8988T (cell line): ENCODE measurements at places on chromosomes 16 and 17.

DNA sequence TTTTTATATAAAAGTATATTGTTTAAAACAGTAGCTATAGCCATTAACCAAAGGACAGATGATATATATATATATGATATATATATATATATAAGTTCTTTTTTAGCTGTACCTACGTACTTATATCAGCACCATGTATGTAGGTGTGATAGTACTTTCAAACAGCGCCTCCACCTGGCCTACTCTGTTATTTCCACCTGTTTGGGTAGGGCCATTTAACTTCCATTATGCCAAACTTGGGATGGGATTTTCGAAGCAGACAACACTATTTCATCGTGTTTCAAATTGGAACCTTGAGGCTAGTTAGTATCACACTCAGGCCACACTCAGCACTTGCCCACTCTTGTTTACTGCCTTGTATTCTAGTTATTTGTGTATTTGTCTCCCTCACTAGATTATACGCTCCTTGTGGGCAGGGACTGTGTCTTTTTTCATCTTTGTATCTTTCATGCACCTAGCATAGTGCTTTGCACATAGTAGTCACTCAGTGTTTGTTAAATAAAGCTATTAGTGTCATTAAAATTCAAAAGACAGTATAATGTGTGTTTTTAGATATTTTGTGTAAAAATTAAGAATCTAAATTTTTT is 11.8 kb upstream of the CLTC start:
- DNase-seq: no peak

DNA sequence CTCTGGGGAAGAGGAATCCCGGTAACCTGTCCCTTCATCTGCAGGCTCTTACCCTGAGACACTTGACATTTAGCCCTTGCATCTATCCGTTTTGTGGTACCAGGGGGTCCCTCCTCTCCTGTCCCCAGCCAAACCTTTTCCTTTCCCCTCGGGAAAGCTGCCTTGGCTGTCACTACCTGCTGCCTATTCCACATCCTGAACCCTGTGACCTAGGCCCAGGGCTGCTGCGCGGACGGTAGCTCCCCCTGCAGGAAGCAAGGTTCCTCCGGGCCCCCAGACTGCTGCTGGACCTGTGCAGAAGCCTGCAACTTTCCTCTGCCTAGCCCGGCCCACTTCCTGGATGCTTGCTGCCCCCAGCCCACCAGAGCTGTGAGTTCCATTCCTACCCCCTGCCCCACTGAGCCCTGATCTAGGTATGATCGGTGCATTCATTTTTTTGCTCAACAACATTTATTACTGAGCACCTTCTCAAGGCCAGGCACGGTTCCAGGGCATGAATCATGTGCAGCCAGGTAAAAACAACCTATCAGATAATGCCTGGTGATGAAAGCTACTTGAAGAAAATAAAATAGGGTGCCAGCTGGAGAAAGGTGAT is 10.5 kb upstream of the ALDOA start:
- DNase-seq: peak; percentile 53

DNA sequence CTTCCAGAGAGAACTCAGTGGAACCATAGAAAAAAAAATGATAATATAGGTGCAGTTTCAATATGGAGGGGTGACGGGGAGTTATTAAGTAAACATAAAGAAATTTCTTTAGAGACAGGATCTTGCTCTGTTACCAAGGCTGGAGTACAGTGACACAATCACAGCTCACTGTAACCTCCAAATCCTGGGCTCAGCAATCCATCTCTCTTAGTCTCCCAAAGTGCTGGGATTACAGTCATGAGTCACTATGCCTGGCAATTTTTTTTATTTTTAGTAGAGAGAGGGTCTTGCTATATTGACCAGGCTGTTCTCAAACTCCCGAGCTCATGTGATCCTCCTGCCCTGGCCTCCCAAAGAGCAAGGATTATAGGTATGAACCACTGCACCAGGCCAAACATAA is 48.8 kb downstream of the NLRC5 start:
- DNase-seq: no peak

GRCh38 chr16:25546791-25547190 is 145.0 kb upstream of the HS3ST4 start:
- DNase-seq: no peak

DNA sequence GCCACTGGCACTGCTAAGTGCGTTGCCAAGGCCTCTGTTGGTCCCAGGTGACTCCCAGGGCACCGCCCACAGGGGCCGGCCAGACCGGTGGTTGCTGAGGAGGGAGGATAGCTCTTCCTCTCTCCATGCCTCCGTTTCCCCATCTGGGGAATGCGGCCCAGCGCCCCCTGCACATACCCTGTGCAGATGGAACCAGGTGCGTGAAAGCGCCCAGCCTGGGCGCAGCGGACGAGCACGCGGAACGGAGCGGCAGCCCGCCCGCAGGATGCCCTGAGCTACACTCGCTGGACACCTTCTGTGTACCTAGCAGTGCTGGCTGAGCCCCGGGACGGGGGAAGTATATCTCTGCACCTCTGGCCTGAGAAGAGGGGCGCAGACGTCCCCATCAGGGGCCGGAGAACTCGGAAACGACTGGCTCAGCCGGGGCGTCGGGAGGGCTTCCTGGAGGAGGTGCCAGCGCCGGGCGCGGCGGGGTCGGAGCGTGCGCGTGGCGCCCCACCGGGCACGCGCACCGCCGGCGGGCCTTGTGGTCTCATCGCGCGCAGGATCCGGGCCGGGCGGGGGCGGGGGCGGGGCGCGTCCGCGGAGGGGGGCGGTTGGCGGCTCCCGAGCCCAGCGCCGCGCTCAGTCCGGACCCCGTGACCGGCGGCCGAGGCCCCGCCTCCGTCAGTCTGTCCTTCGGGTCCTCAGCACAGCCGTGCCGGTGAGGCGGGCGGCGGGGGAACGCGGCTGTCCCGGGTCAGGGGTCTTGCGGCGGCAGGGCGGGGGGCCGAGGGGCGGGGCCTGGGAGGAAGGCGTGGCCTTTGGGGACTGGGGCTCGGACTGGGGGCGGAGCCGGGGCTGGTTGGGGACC is at the start of the genes CCDC78 and HAGHL:
TSS of gene CCDC78 (minus strand) at position 6 of the 853 bp plus-strand sequence. CDS start 76 bp downstream, outside the sequence.
TSS of gene HAGHL (plus strand) at position 669 of the 853 bp plus-strand sequence. CDS start 404 bp downstream, outside the sequence.
- peak; percentile 88 for DNase-seq

DNA sequence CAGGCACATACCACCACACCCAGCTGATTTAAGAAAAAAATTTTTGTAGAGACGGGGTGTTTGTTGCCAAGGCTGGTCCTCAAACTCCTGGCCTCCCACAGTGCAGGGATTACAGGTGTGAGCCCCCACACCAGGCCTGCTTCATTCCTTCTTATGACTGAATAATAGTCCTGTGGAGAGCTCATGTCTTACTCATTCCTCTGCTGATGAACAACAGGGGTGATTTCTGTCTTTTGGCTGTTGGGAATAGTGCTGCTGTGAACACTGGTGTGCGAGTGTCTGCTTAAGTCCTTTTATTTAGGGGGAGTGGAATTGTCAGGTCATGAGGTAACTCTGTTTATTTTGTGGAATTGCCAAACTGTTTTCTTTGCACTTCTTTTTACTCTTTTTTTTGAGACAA is 2.7 kb upstream of the CTRB1 start:
- DNase-seq: no peak

GRCh38 chr17:16298140-16298662 is 55.1 kb downstream of the CENPV start:
- DNase-seq: no peak

- DNase-seq: no peak
These were observed 37.0 kb downstream of the NDEL1 start for GRCh38 chr17:8472663-8473062.

- DNase-seq: no peak
These were observed 21.4 kb upstream of the ABR start for GRCh38 chr17:1201132-1201702.

GRCh38 chr17:68291836-68292688 is 767 bp downstream of the ARSG start:
- peak; percentile 60 for DNase-seq

- DNase-seq: no peak
These were observed 12.3 kb downstream of the ADORA2B start for GRCh38 chr17:15957206-15957605.

DNA sequence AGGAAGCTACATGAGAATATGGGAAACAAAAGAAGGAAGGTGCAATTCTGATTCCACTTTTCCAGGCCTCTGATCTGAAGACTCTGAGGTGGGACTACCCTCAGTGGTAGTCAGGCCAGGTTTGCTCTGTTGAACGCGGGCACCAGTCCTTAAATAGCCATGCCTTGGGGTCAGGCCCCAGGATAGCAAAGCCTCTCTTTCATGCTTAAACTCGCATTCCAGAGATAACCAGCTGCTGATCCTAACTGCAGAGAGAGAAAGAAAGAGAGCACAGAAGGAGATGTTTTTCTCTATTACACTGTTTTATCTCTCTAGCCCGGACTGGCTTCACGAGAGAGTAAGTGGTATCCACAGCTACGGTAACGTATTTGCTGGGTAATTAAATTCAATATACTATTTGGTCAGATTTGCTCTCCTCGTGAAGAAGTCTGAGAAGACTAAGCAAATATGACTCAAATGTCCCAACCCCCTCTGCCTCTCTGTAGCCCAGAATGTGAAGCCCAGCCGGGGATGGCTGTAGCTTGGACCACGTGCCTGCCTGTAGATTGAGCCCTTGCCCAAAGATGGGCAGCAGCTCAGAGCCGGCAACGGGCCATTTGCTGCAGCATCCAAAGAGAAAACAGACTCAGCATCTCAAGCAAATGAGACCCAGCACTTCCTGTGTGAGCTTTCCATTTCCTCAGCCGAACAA is 122.2 kb downstream of the SMG6 start:
- DNase-seq: no peak

GRCh38 chr16:5428932-5429331 is 331.3 kb upstream of the EEF2KMT start:
- DNase-seq: no peak

GRCh38 chr16:61897657-61898056 is 138.6 kb downstream of the CDH8 start:
- no peak for DNase-seq

- DNase-seq: no peak
These were observed 343.3 kb downstream of the SLC39A11 start for GRCh38 chr17:72749119-72749572.

- no peak for DNase-seq
These were observed 102.4 kb upstream of the CRHR1 start for GRCh38 chr17:45681706-45682105.

DNA sequence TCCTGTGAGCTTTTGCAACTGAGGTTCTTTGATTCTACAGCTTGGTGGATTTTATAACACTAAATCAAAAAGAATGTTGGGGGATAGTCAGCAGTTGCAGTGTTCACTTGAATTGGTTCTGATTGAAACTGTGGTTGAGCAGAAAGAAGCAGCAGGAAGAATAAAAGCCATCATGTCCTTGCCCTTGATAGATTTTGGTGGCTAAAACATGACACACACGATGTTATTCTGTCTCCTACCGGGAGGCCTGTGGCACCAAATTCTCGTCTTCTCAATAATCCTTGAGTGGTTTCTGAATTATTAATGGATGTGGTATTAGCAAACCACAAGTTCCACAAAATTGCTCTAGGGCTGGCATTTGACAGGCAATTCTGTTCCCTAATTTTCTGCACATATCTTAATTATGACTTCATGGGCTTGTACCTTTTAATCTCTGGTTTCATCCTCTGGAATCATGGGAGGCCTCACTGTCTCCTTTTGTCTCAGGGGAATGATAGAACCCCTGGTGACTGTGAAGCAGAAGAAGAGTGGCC is 338.2 kb downstream of the SNX29 start:
- no peak for DNase-seq

DNA sequence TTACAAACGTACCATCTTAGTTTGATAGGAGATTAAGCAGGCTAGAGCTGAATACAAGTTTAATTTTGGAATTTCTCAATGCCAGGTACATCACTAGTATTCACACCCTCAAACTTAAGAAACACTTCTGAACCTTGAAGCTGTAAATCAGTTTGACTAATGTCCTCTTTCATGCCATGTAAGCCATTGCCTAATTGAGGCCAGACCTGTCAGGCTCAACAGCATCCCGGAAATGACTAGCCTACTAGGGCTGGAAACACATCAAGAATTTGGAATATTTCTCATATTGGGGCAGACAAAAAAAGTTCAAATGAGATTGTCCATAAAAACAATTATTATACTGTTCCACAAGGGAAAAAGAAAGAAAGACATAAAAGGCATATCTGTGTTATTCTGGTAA is 1.7 kb downstream of the USP32 start:
- DNase-seq: no peak

DNA sequence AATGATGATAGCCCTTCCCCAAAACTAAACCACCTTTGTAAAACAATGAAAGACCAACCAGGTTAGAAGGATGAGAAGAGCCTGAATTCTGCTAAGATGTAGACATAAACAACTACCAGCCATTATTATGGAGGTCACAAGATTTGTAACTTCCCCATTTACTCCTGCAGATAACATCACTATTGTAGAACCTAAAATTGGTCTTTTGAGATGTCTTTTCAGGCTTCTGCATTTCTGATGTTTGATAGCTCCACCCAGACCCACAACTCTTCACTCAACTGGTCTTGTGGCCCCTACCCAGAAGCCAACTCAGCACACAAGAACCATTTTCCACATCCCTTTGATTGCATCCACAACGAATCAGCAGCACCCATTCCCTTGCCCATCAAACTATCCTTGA is 100.8 kb downstream of the TMEM132E start:
- DNase-seq: no peak

DNA sequence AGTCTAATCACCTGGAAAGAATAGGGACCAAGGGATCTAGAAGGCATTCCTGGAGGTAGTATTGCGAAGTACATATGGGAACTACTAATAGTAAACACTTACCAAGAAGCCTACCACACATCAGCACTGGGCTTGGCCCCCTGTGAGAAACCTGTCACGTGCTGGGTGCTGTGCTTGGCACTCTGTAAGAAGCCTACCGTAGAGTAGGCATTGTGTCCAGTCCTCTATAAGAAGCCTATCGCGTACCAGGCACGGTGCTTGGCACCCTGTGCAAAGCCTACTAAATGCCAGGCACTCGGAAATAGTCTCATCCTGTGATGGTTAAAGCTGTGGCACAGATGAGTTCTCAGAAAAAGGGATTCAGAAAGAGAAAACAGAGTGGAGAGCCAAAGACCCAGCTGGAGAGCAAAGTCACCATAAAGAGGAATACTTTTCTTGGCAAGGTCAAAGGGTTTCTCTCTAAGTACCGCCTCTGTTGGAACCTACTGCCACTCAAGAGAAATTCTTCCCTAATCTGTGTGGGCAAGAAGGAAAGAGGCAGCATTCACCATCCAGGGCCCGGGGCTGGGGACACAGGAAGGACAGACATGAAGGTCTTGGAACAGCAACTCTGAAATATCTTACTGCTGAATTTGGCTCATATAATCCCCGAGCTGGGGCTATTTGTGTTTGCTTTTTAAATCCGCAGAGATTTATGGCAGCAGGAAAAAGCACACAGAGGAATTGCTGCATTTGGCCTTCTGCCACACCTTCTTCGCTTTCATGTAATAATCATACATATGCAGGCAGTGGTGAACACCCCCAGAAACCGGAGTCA is 81.8 kb downstream of the VAT1L start:
- no peak for DNase-seq

GRCh38 chr17:4179071-4179470 is 36.1 kb downstream of the CYB5D2 start:
- no peak for DNase-seq
